Epithelial cell of proximal tubule (primary cell): ENCODE measurements at places on chromosomes 6 and 20.
A peak's percentile ranks its signal among the peaks of the same experiment; 100 is the strongest.

- DNase-seq = no peak
These were observed 17.7 kb upstream of the MYB start for GRCh38 chr6:135163440-135163738.

- DNase-seq = no peak
These were observed 42.9 kb downstream of the ZFAND3 start for GRCh38 chr6:37862430-37862829.

GRCh38 chr20:54680872-54681619 lies 205.7 kb downstream of the DOK5 start:
- DNase-seq = peak; percentile 1

DNA sequence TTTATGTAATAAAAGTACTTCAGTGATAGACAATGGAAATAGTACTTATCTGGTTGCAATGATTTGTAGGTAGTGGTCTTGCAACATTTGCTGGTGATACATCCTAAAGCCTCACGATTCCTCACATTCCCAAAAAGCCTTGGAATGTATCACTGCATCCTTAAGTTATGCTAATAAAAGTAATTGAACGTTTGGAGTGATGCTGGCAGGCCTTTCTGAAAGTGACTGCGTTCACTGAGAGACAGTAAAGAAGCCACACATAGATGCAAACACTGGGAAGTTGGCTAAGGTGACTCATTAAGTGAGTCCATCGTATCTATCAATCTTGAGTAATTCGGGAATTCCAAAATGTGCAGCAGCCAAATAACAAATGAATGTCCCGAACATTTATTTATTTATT lies 444.1 kb upstream of the SOX4 start:
- no peak for DNase-seq
